Ureter (tissue), 1 donor: ENCODE measurements at places on chromosomes 4 and X.

GRCh38 chrX:33190016-33190415 lies 21.3 kb downstream of the DMD start:
- no peak for DNase-seq

DNA sequence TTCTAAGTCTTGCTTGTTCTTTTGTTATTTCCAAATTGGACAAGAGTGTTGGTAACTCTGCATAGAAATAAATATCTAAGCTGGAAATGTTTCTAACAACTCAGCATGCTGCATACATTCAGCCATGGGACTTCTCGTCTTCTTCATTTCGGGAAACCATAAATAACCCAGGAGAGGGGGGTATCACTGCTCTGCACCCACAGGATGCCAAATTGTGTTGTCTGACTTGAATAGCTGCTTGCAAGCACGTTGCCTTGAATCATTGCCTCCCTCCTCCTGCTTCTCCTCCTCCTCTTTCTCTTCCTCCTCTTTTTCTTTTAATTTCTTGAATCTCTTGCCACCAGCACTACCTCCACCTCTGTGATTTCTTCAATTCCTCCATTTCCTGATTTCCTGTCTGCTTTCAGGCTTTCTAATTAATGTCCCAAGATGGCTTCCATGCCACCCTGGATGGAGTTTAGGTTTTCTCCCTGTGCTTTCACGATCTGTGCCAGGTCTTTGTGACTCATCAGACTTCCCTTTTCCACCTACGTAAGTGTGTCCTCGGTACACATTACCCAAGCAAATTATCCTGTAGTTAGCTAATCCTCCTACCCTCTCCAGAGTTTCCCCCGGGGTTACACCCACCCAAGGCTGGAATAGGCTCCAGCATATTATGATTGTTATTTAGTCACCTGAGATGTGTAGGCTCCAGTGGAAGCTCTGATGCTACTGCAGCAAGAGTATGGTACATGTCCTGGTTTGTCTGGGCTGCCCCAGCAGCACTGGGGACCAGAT lies 122.6 kb upstream of the VCX3B start:
- no peak for DNase-seq

DNA sequence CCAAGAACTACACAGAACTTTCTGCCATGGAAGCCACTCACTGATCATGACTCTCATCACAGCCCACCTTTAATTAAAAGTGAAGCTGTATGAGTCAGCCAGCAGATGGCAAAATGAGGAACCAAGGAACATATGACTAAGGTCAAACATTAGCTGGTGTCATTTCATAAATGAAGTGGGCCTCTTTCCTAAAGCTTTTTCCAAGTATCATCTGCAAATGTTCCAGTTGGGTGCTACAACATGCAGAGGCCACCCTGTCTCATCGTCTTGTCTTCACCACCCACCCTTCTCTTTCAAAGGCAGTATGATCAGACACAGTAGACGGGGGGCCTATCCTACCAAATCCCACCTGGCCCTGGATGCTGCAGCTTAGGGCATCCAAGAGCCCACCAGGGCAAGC lies 9.2 kb upstream of the EOLA1 start:
- DNase-seq = no peak

- DNase-seq = peak; percentile 45
Observed at GRCh38 chrX:15269618-15270521, at the start of gene ASB9. TSS of gene ASB9 (minus strand) at chrX:15270083. CDS start at chrX:15269874, 209 bp downstream.

GRCh38 chr4:13289391-13289790 lies 194.7 kb downstream of the RAB28 start:
- no peak for DNase-seq

GRCh38 chr4:7704625-7705024 lies 235.0 kb downstream of the AFAP1 start:
- DNase-seq = no peak

GRCh38 chr4:184958127-184958922 lies 60.0 kb upstream of the HELT start:
- DNase-seq = no peak

- no peak for DNase-seq
Observed at GRCh38 chr4:76624241-76624681, 189.2 kb downstream of the SHROOM3 start.

DNA sequence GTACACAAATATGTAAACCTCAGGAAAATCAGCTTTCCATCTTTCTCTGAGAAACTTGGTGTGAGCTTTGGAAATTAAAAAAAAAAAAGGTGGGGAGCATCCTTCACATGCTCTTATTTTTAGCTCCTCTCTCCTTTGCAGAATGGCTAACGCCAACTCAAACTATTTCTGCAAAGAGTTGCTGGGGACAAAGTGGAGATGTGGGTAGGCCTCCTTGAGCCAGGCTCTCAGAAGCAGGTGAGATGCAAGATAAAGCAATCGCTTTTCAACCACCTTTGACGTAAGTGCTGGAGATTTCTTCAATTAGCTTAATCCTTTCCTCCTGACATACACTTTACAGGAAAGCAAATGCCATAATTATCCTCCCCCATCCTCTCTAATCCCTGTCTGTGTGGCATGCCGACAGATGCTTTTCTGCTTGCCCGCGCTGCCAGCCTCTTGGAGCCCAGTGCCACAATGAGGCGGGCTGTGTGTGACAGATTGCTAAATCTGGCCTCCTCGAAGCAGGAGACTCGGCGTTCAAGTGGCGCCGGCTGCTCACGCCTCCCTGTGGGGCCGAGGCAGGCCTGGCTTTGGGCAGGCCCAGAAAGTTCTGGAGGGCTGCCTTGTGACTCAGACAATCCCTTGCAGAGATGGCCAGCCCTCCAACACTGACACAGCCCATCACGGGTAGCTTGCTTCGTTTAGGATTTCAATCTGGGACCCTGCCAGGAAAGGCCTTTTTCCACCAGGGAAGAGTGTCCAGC lies 64.9 kb upstream of the SOD3 start:
- DNase-seq = no peak

- no peak for DNase-seq
Observed at GRCh38 chr4:27350161-27350560, 489.5 kb downstream of the STIM2 start.

- DNase-seq = no peak
Observed at GRCh38 chr4:60313611-60314178, 886.4 kb upstream of the ADGRL3 start.

GRCh38 chrX:71910643-71910985 lies at the start of gene NHSL2:
TSS of gene NHSL2 (plus strand) at chrX:71910845.
- no peak for DNase-seq

DNA sequence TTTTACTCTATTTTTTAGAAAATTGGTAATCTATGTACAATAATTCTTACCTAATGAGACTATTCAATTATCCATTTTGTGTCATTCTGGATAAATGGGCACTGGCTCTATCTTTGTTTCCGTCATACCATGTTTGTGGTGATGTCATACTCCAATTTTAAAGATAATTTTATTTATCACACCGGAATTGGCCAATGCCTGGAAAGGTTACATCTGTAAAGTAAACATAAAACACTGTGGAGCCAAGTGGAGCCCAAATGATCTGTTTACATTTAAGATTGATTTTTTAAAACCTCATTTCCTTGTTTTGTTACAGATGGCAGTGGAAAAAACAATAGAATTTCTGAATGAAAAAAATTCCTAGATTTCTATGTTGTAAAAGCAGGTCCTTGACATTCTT lies 120.2 kb upstream of the GPRIN3 start:
- DNase-seq = no peak

DNA sequence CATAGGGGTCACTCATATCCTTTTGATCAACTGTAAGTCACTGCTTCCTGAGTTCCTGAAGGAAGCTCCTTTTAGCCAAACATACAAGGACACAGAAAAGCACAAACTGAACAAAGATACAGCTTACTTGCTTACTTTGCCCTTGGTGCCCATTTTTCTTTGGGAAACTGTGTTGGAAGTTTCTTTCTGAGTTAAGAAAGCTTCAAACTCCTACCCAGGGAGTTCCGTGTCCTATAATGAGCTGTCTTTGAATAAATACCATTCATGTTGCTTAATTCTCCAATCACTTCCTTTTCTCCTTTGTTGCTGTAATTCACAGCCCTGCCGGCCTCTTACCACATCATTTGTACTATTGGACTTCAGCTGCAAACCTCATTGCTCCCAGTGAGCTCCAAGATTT lies at the start of gene ADH4:
Gene ADH4, minus strand, starts transcription at position 228 of the 400 bp plus-strand sequence. Its CDS starts 75 bp downstream, at position 153.
- DNase-seq = no peak

- no peak for DNase-seq
Observed at GRCh38 chr4:42371305-42372252, 25.7 kb upstream of the SHISA3 start.

GRCh38 chrX:5236096-5236495 lies 992.6 kb downstream of the NLGN4X start:
- DNase-seq = no peak

DNA sequence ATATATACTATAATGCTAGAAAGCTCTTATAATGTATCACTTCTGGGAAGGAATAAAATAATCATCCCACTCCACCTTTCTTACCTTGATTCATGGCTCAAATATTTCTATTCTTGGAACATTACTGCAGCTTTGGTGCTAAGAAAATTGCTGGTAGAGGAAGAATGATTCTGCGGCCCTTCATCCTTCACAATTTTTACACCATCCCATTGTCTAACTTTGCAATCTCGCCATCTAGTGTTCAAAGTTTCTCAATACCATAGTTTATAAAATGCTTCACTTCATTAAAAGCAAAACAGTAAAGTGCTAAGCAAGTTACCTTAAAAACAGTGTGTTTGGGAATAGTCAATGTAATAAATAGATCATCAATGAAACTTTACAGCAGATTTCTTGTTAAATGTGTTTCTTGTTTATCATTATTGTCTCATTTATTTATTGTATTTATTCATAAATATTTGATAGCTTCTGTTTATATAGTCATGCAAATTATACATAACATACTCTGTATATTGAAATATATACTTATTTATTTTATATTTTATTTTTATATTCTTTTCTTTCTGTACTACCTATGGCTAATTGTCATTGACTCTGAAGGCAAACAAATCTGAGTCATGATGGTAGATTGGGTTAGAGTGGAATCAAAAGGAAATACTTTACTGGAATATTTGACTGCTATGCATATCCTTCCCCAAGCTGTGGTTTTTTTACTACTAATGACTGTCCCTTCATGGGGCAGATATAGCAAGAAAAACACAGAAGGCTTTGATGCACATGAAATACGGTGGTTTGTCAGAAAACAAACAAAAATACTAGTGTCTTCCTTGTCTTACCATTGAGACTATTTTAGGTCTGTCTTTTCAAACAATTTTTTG lies 390.7 kb downstream of the MAPK10 start:
- no peak for DNase-seq

GRCh38 chrX:152735101-152735500 lies 1.5 kb downstream of the MAGEA12 start:
- DNase-seq = no peak

- DNase-seq = no peak
Observed at GRCh38 chrX:33725535-33726210, 406.4 kb downstream of the FAM47A start.

- no peak for DNase-seq
Observed at GRCh38 chrX:106249706-106250379, 81.7 kb downstream of the PWWP3B start.

DNA sequence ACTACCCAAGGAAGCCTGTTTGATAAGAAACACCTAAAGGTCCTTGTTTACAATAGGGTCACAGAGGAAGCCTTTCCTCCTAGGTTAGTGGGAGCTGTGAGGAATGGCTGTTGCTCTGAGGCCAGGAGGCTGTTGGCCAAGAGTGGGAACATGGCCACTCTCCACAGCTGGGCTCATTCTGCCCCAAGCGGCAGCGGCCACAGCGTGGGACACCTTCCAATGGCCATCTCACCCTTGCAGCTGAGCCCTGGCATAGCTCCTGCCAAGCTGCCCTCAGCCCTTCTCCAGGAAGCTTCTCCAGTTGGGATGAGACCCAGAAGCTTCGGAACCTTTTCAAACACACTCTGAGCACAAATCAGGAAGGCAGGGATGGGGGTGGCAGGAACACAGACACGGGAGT lies 111.8 kb upstream of the MAP3K15 start:
- DNase-seq = no peak

- DNase-seq = no peak
Observed at GRCh38 chr4:3011456-3012220, 48.3 kb downstream of the GRK4 start.

- no peak for DNase-seq
Observed at GRCh38 chr4:142265536-142265935, 580.6 kb downstream of the INPP4B start.

- DNase-seq = peak; percentile 52
Observed at GRCh38 chr4:158670975-158671664, 567 bp downstream of the C4orf46 start.

DNA sequence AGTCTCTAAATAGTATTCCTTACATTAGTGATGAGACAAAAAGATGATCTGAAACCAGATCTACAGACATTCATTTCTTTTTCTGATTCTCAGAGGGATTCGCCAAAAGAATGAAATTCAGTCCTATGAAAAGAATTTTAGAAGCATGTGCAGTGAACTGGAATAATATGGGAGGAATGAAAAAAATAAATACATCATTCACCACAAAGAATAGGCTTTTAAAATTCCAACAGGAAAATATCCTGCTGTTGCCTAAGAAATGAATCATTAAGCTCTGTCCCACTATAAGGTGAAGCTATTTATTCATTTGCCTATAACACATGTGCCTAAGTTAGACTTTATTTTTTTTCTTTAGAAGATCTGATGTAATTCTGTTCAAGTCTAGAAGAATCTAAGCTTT lies 165.9 kb downstream of the IL15 start:
- no peak for DNase-seq

- DNase-seq = no peak
Observed at GRCh38 chrX:55264816-55265215, at the start of gene PAGE3. TSS of gene PAGE3 (minus strand) at chrX:55264916. CDS start at chrX:55263903, 1,013 bp downstream.
